ENCODE measurements at places on chromosomes 12 and 14. TPM values are rescaled to one million over a fixed set of nuclear protein-coding genes. Genes with fewer than 3 reads are reported as not detected.

KRT79 gene
- total RNA-seq = not detected

SLC22A17 gene
- 9.6 TPM for total RNA-seq

DNAJC22 gene
- total RNA-seq = 1.6 TPM

PRB2 gene
- total RNA-seq = not detected

CLEC1B gene
- not detected for total RNA-seq

IQSEC3 gene
- total RNA-seq = 0.41 TPM

LRR1 gene
- 33.4 TPM for total RNA-seq

HOXC10 gene
- total RNA-seq = not detected

PCED1B gene
- total RNA-seq = 0.27 TPM

C12orf60 gene
- 0.99 TPM for total RNA-seq

SLC10A1 gene
- total RNA-seq = not detected

OTOGL gene
- total RNA-seq = 0.16 TPM

NOPCHAP1 gene
- 4.0 TPM for total RNA-seq

FAM186B gene
- total RNA-seq = 2.7 TPM

GLI1 gene
- total RNA-seq = 1.1 TPM

CLEC6A gene
- not detected for total RNA-seq

GPRC5D gene
- total RNA-seq = not detected

PCNX1 gene
- 47.4 TPM for total RNA-seq

DBX2 gene
- total RNA-seq = 0.08 TPM

SLC6A15 gene
- total RNA-seq = 8.9 TPM

Data from fibroblast of the aortic adventitia (primary cell).